NCI-H2227 treated with DMSO at 0.1 percent for 48 hours (cell line): ENCODE measurements at places on chromosomes 1 and 21.

DNA sequence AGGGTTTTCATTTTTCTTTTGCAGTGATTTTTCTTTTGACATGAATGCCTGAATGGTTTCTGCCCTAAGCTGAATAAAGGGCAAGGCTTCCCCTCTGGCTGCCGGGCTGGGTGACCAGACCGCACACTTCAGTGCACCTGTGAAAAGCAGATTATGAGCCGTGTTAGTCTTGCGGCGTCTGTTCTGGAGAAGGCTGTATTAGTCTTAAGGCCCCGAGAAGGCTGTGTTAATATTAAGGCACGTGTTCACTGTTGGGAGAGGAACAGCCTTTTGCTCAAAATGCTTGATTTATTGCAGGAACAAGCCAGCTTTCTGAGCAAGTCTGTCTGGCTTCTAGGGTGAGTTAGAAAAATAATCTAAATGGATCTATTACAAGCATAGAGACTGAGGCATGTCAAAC lies 54.7 kb upstream of the DNAH14 start:
- no peak for DNase-seq

DNA sequence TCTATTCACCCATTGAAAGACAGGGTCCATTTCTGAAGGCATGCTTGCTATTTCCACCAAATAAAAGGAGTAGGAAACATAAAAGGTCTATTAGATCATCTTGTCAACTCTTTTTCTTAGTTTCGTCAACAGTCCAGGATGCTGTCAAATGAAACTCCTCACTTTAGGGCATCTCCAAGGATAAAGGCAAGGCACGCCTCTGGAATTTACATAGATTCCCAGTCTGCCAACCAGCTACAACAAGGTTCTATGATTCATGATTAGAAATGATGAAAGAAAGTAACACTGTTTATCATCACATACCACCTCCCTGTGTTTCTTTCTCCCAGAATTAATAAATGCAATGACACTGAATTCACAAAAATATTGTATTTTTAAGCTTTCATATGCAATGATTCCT lies 636.3 kb downstream of the LTN1 start:
- DNase-seq = no peak

GRCh38 chr1:25543425-25544242 lies at the start of gene LDLRAP1:
Gene LDLRAP1, plus strand, starts transcription at chr1:25543606. Its CDS starts 93 bp downstream, at chr1:25543699.
- peak; percentile 36 for DNase-seq

DNA sequence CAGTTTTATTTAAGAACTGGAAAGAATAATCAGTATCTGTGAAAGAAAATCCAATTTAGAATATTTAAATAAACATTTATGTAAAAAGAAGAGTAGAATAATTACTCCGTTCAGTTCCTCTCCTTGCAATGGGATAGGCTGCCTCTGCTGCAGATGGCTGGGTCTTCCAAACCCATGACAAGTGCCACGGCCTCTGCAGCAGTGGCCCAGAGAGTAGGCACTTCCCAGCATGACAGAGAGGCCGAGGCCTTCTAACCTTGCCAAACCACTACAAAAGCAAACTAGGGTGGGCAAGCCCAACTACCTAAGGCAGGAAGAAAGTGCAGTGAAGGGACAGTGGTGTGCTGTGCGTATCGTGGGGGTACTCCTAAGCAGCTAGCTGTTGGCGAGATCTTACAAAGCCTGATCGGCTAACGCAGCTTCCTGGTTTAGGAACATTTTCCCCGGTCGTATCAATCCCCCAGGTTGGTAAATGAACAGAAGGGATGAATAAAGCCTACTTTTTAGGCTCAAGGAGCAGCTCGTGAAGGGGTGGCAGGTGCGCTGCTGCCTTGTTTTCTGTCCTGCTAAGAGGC lies 14.5 kb downstream of the ICMT start:
- no peak for DNase-seq

GRCh38 chr1:29084196-29084521 lies 39.5 kb downstream of the TMEM200B start:
- DNase-seq = no peak
